ENCODE measurements at places on chromosomes 2 and 18.

DNA sequence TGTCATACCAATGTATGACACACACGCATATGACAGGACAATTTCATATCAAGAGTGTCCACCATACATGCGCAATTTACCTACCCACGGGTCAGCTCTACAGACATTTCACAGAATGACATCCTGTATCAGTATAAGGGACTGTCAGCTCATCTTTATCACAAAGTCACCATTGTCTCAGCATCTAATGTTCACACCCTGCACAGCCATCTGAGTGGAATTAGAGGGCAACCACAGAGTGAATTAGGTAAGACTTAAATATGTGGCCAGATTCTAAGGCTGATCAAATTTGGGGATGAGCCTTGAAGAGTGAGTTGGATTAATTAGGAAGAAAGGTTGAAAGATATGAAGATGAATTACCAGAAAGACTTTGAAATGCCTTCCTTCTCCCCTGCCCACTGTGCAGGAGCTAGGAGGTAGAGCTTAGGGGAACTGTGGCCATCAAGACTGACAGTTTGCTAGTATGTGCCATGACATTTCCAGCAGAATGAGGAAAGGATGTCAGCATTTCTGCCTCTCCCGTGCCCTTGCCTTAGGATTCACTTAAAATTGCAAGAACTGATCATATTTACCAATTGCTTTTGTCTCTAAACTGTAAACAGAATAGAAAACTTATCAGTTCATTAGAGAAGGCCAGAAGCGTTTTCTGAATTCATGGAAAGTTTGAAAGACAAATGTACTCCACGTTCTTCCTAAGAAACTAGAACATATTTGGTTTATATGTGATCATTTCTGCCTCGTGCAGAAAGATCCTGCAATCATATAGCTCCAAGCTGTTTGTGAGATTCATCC lies 121.1 kb downstream of the DDX1 start:
- DNase-seq: no peak

GRCh38 chr18:77140030-77140429 lies 7.4 kb upstream of the MBP start:
- DNase-seq: no peak

DNA sequence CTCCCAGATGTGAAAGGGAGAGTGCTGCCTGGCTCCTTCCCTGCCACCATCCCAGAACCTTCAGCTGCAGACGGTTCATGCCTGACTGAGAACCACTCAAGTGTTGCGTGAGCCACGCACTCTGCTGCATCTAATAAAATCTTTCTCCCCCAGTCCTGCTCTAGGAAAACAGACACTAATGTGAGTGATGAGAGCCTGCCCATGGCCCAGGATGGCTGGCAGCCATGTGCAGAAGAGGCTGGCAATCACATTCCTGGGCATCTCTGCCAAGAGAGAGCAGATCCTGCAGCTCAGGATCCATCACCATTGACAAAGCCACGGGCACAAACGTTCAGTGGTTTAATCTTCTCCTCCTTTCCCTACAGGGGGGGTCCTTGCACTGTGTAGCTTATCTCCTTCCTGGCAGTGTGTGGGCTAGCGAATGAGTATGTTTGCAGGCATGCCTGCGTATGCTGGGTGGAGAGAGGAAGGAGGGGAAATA lies 477.5 kb downstream of the SLC4A3 start:
- DNase-seq: peak; percentile 70

DNA sequence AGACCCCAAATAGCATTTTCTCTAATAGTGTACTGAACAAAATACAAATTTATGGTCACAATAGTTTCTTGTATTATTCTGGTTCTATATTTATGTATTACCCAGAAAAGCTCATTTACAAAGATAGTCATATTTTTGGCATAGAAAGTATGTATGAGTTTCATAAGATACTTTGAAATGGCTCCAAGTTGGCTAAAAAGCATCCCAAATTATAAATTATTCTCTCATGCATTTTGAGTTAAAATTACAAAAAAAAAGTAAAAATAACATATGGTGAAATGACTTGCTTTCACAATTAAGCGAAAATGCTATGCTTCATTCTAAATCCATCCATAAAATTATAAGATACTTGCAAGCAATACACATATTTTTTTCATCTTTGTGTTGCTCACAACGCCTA lies 530.7 kb downstream of the ZNF804A start:
- DNase-seq: no peak

- DNase-seq: no peak
These were observed 147.6 kb downstream of the THADA start for GRCh38 chr2:43448011-43448821.

DNA sequence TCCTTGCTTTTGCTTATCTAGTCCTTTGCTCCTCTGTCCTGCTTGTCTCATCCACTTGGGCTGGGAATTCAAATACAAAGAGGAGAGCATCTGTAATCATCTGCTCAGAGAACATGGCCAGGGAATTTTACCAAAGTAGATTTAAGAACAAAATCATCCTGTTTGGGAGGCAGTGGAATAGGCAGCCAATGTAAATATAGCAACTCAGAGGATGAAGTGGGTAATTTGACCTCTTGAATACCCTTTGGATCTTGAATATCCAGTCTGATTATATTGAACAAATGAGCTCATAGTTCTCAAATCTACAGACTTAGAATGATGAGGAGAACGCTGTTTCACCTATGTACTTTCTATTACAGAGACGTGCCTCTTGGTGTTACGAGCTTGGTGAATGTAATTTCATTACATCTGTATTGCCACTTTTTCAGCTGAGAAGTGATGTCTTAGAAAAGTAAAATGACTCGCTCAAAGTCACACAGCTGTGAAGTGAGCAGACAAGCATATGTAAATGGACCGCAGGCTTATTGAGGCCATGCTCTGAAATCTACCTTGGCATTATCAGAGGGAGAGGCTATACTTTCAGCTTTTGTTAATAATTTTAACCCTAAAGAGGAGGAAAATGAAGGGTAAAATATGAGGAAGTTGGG lies 266.3 kb downstream of the MTX2 start:
- no peak for DNase-seq

- peak; percentile 95 for DNase-seq
These were observed 4.5 kb downstream of the ZFP36L2 start for GRCh38 chr2:43221763-43222474.

DNA sequence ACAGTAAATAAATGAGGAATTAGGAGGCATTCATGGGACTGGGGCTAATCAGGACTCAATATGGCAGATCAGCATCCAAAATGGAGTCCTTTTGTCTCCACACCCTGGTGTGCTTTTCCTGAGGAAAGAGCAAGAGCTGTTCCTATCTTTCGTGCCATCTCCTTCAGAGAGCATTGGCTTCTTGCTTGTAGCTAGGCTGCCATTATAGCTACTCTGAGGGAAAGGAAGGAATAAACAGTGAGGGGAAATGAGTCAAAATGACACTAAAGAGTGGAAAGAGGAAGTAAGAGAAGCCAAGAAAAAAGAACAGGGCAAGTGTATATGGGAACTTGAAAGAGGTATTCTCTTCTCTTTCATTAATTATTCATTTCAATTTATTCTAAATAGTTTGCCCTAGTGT lies 8.4 kb upstream of the NMI start:
- no peak for DNase-seq

- DNase-seq: no peak
These were observed 2.9 kb downstream of the ANKMY1 start for GRCh38 chr2:240554767-240555493.

DNA sequence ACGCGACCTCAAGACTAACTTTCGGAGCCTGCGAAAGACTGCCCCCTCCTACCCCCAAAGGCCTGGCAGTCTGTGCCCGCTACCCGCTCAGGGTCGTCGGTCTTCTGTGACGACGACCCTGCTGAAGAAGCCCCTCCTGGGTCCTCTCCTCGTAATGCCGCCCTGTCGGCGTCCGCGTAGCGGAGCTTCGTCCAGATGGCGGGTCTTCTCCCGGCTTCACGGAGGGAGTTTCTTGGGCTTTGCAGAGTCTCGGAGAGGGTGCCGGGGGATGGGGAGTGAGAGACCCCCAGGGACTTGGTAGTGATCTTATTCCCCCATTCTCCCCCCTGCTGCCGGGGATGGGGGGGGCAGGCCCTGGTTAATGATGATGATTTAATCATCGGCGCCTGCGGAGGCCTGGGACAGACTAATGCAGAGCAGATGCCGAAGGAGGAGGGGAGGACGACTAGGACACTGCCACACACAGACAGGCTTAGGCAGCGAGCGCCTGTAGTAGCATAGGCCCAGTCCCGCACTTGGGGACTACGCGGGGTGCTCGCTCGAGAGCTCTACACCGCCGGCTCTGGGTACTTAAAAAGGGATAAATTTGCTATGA lies 528 bp upstream of the PCGF1 start:
- DNase-seq: peak; percentile 65

- DNase-seq: no peak
These were observed 126.3 kb upstream of the SPRED2 start for GRCh38 chr2:65558743-65559142.

DNA sequence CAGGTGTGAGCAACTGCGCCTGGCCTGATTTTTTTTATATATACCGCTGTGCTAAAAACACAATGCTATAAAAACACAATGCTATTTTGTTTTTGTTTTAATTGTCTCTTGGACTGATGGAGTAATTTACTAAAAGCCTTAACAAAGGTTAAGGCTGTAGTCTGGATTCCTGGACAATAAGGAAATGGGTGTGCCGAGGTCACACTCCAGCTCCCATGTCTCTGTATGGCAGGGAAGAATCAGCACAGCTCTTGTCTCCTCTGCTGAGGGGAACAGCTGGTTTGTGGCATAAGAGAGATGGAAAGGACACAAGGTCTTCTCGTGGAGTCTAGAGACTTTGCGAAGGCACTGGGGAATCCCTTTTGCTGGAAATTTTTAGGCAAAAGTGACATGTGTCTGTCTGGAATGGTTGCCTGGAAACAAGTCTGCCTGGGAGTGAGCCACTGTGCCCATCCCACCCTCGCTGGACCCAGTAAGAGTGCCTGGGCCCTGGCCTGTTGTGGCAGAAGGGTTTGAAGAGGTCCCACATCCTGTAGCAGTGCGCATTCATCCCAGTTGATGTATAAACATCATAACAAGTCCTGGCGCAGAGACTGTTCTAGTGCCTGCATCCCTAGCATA lies 73.1 kb downstream of the MAPK4 start:
- DNase-seq: no peak

DNA sequence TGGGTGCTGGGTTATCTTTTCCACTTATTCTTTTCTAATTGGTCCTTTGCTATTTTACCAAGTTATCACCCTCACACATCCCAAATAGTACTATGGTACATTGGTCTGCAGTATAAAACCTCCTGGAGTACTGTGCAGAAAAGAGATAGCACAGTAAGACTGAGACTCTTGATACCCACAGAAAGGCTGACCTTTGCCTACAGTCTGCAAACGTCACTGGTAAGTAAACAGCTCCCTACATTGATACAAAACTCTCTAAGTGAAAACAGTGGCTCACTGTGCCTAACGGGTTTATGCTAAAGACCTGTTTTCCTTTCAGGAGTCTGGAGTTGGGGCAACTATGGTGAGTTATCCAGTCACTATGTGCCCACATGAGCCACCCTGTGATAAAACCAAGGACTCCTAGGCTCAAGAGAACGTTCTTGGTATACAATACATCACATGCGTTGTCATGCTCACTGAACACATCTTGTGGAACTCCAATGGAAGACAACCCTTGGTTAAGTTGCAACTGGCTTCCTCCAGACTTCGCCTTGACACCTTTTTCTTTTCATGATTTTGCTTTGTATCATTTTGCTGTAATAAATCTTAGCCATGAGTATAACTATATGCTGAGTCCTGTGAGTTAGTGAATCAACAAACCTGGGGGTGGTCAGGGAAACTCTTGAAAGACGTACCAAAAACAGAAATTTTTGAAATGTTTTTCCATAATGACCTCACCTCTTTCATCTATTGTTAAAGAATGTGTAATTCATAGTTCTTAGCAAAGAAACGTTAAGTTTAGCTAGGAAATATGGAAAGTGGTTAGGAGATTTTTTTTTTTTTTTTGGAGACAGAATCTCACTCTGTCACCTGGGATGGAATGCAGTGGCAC lies 104.9 kb downstream of the C2orf74 start:
- DNase-seq: no peak

- DNase-seq: no peak
These were observed 80.0 kb upstream of the CHRNA1 start for GRCh38 chr2:174844295-174844708.

DNA sequence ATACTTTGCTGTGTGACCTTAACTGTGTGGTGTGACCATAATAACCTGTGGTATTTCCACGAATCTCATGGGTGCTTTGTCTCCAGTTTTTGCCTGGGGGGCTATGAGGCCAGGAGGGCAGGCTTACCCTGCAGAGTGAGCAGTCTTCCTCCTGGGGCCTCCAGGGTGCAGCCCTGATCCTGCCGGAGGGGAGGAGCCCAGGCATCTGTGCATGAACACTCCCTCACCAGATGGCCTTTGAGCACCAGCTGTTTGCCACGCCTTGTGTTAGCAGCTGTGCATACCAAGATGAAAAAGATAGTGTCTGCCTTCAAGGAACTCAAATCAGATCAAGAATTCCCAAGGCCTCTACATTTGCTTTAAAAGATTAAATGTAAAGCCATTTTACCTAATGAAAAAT lies 75.0 kb upstream of the RBM44 start:
- peak; percentile 18 for DNase-seq

DNA sequence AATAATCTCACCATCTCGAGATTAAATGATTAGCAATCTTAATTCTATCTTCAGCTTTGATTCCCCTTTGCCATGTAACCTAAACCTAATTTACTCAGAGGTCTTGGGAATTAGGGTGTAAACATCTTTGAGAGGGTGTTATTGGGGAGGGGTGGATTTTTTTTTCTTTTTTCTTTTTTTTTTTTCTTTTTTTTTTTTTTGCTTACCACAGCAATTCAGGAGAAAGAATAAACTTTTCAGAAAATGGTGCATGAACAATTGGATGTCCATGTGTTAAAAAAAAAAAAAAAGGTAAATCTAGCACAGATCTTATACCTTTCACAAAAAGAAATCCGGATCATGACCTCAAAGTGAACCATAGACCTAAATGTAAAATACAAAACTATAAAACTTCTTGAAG lies 160.8 kb upstream of the FANCL start:
- DNase-seq: no peak

DNA sequence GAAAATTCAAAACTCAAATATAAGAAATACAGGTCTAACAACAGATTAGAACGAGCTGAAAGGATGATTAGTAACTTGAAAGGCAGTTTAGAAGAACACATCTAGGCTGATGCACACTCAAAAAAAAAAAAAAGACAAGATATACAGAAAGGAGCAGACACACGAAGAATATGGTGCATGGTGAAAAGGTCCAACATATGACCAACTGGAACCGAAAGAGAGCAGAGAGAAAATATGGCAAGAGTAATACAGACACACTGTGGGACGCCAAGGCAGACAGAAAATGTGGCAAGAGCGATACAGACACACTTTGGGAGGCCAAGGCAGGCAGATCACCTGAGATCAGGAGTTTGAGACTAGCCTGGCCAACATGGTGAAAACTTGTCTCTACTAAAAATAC lies 39.8 kb downstream of the NDUFA10 start:
- no peak for DNase-seq

- no peak for DNase-seq
These were observed 90.7 kb downstream of the DDX1 start for GRCh38 chr2:15682354-15682753.

GRCh38 chr2:197890168-197890567 lies 85.8 kb downstream of the PLCL1 start:
- DNase-seq: no peak

Measured in fibroblast of gingiva (primary cell).